ENCODE measurements at places on chromosomes 6 and 20. TPM values are rescaled to one million over a fixed set of nuclear protein-coding genes. Genes with fewer than 3 reads are reported as not detected.

Gene CCN6
- not detected for total RNA-seq

Gene SIRPD
- total RNA-seq = not detected

Gene POM121L2
- total RNA-seq = not detected

Gene MAS1
- not detected for total RNA-seq

Gene CAPN11
- total RNA-seq = 0.65 TPM

Gene WFDC10B
- not detected for total RNA-seq

Gene TRIM38
- total RNA-seq = 9.1 TPM

Gene ALDH8A1
- total RNA-seq = 0.48 TPM

Gene BIRC7
- total RNA-seq = not detected

Gene APOBEC2
- not detected for total RNA-seq

Gene MOCS1
- total RNA-seq = 9.2 TPM

Gene THEMIS
- total RNA-seq = not detected

Gene GINS1
- total RNA-seq = 6.2 TPM

Gene PCK1
- total RNA-seq = not detected

Gene PCSK2
- not detected for total RNA-seq

Gene HNF4A
- not detected for total RNA-seq

Gene RAET1L
- total RNA-seq = not detected

Gene MCM9
- total RNA-seq = 14.7 TPM

Gene TRIM40
- not detected for total RNA-seq

Gene NFKBIL1
- 36.9 TPM for total RNA-seq
